ENCODE measurements at places on chromosomes 1 and 21.

- DNase-seq: no peak
Measured at GRCh38 chr1:205187420-205187819, 24.1 kb downstream of the DSTYK start.

- DNase-seq: no peak
Measured at GRCh38 chr1:209305221-209305954, 278.1 kb upstream of the CAMK1G start.

DNA sequence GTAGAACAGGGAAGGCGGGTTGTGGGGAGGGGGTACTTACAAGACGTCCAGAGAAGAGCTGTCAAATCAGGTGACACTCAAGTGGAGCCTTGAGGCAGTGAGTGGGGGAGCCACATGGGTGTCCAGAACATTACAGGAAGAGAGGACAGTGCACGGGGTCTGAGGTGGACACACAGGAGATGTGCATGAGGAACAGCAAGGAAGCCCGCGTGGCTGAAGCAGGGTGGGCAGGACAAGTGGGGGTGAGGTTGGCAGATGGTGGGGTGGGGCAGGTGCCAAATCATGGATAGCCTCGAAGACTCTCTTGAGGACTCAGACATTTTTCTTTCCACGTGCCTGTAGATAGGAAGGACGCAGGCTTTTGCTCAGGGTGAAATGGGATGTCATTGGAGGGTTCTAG is 921 bp downstream of the SMPDL3B start:
- DNase-seq: no peak

DNA sequence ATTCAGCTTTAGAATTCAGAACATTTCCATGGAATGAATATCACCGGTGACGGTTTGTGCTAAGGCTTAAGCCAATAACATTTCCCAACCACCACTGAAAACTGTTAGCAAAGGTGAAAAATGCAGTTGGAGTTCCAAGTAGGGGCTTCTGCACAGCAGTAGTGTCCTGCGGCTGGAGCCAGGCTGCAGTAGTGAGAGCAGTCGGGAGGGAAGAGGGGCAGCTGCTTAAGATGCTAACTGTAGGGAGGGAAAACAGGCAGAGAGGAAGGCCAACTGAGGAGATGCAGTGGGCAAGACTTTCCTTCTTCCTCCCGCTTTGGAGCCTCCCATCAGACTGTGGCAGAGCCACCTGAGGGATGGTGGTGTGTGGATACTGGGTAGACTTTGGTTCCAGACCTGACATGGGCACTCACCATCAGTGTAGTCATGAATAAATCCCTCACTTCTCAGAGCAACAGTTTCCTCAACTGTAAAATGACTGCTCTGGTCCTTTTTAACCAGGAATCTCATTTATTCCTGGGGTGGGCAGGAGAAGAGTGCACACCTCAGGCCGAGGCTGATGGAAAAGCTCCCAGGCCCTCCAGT is 3.2 kb downstream of the F3 start:
- no peak for DNase-seq

DNA sequence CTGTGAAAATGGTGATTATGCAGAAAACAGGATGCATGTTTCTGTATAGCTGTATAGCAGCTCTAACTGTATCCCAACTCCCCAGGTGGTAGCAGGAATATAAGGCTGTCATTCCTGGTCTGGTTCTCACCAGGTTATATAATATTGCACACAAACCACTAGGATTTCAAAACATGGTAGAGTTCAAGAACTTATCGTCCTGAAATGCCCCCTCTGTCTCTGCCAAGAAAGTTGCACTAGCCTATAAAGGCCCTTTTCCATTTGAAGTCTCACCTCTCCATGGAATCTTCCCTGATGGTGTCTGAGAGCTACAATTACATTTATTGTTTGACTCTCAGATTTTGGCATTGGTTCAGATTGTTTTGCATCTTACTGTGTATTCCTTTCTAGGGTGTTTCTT is 184.9 kb upstream of the FAM78B start:
- DNase-seq: no peak

GRCh38 chr1:172790245-172790644 is 131.3 kb downstream of the FASLG start:
- no peak for DNase-seq

- no peak for DNase-seq
Measured at GRCh38 chr1:19435181-19435580, 50.2 kb downstream of the CAPZB start.

GRCh38 chr1:152725261-152725660 is 17.3 kb downstream of the LCE4A start:
- no peak for DNase-seq

DNA sequence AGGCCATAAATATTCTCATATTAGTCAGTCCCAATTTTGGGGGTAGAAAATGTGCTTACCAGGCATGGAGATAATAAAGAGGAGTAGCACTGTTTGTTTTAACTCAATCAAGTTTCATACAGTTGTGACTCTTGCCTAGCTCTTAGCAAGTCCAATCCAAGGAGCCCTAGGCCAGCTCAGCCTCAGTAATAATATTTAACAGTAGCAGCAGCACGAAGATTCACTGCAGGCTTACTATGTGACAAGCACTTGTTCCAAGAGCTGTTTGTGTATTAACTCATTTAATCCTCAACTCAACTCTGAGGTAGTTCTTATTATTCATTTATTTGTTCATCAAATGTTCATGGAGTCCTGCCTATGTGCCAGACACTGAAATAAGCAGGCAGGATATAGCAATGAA is 12.3 kb downstream of the CD58 start:
- DNase-seq: no peak

Data from mesothelial cell of epicardium (in vitro differentiated cells).